Hypothalamus (tissue), 51 donors: ENCODE measurements at places on chromosomes 1 and 21.

- no peak for DNase-seq
These were observed 88.0 kb downstream of the NR5A2 start for GRCh38 chr1:200115532-200115931.

- DNase-seq, result no peak
These were observed 30.7 kb upstream of the ACTRT2 start for GRCh38 chr1:2990376-2991115.

DNA sequence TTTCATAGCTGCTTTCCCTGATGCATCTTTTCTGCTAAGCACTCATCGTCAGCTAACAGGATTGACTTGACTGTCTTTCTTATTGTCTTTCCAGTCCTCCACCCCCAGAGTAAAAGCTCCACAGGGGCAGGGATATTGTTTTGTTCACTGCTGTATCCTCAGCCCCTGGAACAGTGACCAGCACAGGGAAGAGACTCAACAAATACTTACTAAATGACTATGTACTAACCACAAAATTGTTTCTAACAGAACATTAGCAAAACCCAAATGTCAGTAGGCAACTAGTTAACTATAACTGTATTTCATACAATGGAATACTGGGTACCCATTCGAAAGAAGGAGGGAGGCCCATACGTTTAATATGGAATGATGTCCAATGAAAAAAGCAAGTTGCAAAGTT lies 53.0 kb downstream of the BCAR3 start:
- no peak for DNase-seq

GRCh38 chr1:33237579-33237978 lies 18.7 kb upstream of the ZNF362 start:
- no peak for DNase-seq

GRCh38 chr1:57530206-57530910 lies 106.5 kb upstream of the DAB1 start:
- DNase-seq, result no peak

GRCh38 chr1:56921479-56921878 lies 44.3 kb downstream of the C8B start:
- no peak for DNase-seq

- no peak for DNase-seq
These were observed 91.0 kb upstream of the PLPPR4 start for GRCh38 chr1:99173282-99173681.

DNA sequence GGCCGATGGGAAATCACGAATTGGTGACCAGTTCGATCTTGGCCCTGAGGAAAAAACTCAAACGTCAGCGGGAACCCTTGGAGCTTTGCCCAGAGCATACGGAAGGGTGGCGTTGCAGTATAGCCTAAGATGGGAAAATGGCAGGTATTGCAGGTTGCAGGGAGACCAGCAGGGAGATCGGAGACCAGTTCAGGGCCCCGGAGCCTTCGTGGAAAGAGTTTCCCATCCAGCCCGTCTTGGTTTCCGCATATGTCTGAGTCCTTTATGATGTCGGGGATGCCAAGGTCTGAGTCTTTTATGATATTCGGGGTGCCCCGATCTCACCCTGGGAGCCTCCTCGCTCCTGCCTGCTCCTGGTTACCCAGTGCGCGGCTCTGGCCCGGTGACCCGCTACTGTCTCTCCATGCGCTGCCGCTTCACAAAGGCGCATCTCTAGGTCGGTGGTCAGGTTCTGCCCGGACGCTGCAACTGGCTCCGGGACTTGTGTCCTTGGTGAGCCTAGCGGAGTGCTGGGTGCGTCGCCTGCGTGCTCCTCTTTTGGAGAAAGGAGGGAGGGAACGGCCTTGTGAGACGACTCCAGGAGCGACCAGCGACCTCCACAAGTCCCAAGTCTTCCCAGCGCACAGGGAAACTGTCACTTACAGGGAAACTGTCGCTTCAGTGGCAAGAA lies 94.2 kb downstream of the PRKAB2 start:
- DNase-seq, result no peak

- no peak for DNase-seq
These were observed 47.9 kb downstream of the C4BPA start for GRCh38 chr1:207151920-207152319.

- no peak for DNase-seq
These were observed 14.3 kb upstream of the MED18 start for GRCh38 chr1:28314547-28314941.

DNA sequence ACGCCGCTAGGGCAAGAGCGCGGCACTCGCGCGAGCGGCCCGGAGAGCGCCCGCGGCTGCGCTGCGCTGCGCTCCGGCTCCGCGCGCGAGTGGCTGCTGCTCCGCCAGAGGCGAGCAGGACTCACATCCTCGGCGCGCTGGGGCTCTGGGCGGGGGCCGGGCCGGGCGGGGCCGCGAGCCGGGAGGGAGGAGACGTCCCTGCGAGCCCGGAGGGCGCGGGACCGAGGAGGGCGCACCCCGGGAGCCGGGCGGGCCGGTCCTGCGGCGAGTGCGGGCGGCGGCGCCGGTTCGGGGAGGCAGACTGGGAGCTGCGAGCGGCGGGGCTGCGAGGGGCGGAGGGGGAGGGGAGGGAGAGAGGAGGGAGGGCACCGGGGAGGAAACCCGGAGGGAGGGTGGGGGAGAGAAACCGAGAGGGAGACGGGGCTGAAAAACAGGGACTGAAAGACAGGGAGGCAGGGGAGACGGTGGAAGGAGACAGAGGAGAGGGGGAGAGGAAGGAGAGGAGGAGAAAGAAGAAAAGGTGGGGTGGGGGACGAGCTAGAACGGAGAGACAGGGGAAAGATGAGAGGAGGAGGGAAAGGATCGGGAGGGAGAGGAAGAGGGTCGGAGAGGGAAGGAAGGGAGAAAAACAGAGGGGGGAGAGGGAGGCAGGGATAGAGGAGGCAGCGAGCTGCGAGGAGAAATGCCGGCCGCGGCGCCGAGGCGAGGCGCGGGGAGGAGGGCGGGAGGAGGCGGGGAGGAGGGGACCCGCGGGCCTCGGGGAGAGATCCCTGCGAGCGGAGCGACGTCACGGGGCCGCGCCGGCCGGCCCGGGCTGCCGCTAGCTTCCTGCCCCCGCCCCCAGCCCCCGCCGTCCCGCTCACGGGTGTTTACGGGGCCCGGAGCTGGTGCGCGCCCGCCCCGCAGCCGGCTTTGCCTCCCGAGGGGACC lies at the start of gene CAMK2N1:
Gene CAMK2N1, minus strand, starts transcription at position 684 of the 930 bp plus-strand sequence. CDS start 831 bp downstream, outside the sequence.
- peak; percentile 91 for DNase-seq

- no peak for DNase-seq
These were observed 16.9 kb downstream of the SLC2A1 start for GRCh38 chr1:42941640-42942330.

DNA sequence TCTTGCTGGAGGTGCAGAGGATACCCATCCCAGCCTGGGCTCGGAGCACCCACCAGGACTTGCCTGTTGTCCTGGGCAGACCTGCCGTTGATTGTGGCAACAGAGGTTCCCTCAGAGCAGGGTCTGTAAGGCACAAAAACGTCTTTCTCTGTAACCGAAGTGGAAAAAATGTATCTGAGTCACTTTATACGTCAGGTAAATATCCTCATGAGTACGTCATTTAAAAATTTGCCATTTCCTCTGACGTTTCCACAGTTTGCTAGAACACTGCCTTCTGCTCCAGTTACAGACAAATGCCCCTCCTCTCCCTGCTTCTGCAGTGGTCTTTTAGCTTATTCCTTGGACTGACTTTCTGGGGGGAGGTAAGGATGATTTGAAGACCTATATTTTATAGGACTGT lies 326.8 kb downstream of the HHAT start:
- no peak for DNase-seq

DNA sequence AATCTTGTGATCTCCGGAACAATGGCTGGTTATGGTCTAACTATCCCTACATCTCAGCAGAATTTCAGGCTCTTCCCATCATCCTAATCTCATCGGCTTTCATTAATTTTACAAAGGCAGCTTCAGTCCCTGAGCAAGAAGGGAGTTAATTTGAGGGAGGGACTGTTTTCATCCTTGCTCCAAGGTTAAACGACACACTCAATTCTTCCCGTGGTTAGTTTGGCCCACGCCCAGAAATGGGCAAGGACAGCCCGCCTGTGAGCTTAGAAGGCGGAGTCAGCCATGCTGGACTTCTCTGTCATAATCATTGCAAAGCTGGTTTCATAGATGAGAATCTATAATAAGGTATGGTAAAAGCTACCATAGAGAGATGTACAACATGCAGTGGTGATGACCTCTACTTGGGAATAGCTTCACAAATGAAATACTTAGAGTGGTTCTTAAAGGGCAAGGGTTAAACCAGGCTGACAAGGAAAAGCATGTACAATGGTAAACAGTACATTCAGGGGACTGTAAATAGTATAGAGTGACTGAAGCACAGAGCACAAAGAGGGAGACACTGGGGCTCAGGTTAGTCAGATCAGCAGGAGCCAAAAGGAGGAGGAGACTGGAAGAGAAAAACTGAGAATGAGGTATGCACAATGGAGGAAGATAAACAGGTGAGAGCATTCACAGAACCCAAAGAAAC lies 108.8 kb downstream of the SMYD3 start:
- no peak for DNase-seq

DNA sequence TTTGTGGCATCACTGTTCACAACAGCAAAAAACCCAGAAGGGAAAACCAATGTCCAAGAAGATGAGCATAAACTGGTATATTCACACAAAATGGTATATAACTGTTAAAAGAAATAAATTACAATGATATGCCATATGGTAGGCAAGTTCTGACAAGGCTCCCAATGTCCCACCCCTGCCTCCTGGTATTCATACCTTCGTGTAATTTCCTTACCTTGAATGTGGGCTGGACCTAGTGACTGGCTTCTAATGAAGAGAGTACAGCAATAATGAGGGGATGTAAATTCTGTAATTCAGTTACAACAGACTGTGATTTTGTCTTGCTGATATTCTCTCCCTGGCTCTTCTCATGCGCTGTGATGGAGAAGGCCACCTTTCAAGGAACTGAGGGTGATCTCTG lies 9.3 kb downstream of the ANKRD45 start:
- no peak for DNase-seq

DNA sequence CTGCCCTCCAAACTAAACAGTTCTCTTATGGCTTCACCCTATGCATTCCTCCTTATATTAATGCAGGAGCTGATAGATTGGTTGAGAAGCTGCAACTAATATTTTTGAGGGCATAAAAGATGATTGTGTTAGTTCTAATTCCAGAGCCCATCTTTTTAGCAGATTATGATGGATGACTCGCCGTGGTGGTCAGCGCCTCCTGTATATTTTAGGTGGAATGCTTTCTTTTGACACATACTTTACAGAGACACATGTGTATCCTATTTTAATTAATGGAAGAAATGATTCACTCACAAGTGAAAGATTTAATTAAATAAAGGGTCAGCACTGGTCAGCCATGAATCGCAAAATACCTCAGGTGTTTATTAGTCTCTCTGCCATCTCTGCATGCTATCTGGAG lies 120.7 kb downstream of the TM2D1 start:
- DNase-seq, result no peak

- no peak for DNase-seq
These were observed 3.2 kb upstream of the UCK2 start for GRCh38 chr1:165824269-165824643.

DNA sequence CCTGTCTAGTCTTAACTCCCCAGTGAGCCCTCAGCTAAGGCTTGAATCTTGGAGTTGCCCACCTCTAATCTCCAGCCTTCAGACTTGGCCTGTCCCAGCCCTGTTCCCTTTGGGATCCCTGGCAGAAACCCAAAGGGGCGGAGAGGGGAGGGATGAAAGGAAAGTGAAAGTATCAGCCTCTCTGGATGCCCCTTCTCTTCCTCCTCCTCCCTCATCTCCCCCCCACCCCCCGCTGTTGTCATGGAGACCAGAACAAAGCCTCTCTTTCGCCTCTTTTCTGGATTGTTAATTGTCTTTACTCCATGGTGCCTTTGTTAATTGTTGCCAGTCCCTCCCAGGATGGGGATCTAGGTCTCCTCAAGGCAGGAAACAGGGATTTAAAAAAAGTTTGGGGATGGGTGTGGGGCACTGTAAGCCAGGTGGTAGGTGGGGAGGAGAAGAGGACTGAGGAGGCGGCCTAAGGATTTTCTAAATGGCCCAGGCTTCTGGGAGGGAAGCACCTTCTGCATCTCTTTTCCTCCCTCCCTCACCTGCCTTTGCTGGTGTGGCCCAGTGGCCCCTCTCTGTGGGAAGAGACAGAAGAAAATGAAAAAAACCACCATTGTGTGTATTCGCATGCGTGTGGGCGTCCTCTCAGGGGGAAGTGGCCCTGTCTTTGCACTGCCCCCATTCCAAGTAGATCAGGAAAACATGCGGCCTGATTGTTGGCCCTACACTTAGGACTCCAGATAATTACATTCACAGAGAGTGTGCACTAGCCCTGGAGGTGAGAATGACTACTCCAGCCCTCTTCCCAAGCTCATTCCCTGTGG lies 7.5 kb upstream of the SOX13 start:
- DNase-seq, result peak; percentile 73

GRCh38 chr1:184622136-184622823 lies 132.4 kb downstream of the EDEM3 start:
- DNase-seq, result no peak

- no peak for DNase-seq
These were observed 154.6 kb downstream of the PLA2G4A start for GRCh38 chr1:186983327-186983726.

GRCh38 chr1:248839168-248839555 lies 1.1 kb downstream of the ZNF672 start:
- DNase-seq, result no peak

DNA sequence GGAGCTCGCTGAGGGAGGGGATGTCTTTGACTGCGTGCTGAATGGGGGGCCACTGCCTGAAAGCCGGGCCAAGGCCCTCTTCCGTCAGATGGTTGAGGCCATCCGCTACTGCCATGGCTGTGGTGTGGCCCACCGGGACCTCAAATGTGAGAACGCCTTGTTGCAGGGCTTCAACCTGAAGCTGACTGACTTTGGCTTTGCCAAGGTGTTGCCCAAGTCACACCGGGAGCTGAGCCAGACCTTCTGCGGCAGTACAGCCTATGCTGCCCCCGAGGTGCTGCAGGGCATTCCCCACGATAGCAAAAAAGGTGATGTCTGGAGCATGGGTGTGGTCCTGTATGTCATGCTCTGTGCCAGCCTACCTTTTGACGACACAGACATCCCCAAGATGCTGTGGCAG lies 1.4 kb downstream of the TSSK3 start:
- DNase-seq, result no peak

- no peak for DNase-seq
These were observed 135.6 kb downstream of the CYYR1 start for GRCh38 chr21:26437326-26438009.

DNA sequence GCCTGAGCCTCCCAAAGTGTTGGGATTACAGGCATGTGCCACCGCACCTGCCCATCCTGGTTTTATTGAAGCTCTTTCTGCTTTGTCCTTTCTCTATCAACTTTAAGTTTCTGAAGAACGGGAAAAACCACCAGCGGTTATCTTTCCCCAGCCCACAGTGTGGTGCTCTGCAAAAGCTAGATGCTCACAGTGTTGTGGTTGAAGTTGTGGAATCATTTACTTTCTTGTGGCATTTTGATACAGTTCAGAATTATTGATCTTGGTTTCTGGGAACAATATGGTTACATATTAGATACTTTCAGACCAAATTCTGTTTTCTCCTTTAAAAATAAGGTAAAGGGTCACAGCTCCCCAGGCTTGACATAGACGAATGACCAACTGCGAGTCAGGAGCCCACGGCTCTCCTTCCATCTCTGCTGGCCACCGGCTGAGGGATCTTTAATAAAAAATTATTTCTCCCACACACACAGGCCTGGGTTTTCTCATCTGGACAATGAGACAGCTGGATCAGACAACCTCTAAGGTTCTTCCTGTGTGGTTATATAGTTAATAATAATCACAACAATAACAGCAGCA lies 385.3 kb downstream of the SETD4 start:
- DNase-seq, result no peak

GRCh38 chr1:214550013-214550856 lies 1.2 kb downstream of the PTPN14 start:
- DNase-seq, result no peak
